Kidney epithelial cell (primary cell): ENCODE measurements at places on chromosomes 12 and 14. TPM values are rescaled to one million over a fixed set of nuclear protein-coding genes. Genes with fewer than 3 reads are reported as not detected.

Gene PIANP
- total RNA-seq, result 0.07 and 0.13 TPM in 2 replicates

Gene PRB2
- not detected in 2 replicates for total RNA-seq

DNA sequence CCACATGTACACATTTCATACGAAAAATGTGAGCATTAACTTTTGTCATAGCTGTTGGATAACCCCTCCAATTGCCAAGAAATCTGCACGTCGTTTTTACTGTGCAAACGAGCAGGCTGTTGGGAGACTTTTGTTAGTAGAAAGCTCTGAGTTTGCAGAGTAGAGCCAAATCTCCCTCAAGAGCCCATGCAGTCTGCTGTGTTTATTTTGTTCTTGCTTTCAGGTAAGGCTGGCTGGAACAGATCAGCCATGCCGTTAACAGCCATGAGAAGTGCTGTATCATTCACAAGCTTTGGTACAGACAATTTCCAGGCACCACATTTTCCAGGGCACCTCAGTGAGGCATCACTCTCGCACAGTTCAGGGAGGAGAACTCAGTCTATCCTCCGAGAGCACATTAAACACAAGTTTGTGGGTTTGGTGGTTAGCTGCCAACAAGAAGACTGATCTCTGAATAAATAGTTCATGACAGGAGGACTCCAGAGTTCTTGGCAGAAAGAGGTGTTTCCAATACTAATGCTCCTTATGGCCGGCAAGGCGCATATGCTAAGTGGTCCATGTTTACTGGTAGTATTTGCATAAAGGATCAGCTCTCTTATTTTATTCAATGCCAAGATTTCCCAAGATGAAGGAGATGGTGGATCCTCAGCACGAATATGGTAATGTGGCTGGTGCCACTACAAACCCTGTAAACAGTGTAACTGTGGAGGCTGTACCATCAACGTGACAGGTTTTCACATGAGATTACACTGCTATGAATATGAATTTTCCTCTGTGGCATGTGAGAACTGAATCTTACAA, 30.3 kb upstream of the PELI2 start:
- no peak for DNase-seq

DNA sequence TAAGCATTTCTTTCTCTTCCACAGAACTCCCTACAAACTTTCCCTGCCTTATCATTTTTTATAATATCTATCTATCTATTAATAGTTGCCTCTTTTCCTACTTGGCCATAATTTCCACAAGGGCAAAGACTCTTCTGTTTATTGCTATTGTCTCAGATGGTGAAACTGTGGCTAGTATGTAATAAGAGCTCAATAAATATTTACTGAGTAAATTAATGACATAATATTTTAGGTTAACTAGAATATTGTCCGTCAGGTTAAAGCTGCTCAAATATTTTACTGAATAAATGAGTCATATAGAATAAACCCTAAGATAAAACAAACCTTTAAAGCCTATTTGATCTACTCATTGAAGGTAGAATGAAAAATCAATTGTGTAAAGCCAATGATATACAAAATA, 240.5 kb downstream of the PPFIA2 start:
- DNase-seq, result no peak

DNA sequence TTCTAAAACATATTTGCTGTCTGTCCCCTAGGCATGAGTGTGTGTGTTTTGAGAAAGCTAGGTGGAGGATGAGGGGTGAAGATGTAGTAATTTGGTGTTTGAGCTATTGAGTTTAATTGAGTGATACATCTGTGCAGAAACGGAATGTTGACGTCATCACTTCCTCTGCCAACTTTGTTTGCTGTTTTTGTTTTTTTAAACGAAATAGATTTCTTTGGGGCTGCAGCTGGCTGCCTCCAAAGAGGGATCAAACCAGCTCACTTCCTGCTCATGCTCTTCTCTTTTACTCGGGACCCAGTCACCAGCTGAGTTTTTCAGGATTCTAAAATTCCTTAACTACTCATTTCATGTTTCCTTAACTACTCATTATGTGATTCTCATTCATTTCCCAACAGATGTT, 19.5 kb upstream of the CRACR2A start:
- DNase-seq, result no peak

GRCh38 chr14:105848570-105848969, 322.2 kb downstream of the TMEM121 start:
- DNase-seq, result no peak

DNA sequence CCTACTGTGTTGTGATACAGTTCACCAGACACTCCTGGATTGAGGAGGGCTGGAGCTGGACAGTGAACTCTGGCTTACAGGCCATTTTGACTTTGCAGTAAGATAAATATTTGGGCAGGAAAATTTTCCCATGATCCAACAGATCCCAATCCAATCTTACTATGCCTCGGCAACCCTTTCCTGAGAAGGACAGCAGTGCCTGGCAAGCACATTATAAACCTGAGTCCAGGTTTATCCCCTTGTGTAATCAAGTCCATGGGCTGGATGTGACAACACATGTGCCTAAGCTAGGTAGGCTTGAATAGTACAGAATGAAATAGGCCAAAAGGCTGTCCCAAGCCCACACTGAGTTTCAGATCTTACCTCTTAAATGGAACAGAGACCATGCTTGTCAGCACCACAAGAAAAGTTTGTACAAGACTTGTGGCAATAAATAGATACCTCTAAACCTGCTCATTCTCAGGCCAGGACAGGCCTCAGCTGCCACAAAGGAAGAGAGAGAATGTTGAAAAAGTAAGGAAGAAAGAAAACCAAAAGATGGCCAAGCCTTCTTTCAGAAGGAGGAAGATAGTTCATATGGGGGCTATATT, 34.9 kb downstream of the CREBL2 start:
- no peak for DNase-seq

GRCh38 chr14:81430235-81430634, 30.1 kb upstream of the STON2 start:
- DNase-seq, result no peak

- DNase-seq, result peak; percentile 88
Measured at GRCh38 chr12:65603438-65604351, 220.6 kb upstream of the HMGA2 start.

DNA sequence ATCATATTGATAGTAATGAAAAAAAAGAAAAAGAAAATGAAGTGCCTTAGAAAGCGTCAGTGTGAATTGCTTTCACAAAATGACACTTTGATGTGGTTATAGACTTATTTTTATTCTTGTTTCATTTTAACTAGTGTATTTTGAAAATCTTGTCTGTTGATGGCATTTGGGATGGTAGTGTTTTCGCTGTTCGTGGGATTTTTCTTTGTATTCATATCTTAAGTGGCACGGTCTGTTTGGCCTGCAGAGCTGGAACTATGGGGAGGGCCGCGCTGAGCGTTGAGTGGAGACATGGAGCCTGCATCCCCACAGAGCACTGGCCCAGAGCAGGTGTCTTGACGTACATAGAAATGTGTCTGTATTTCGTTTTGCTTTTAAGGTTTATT, 61.6 kb downstream of the WDR20 start:
- no peak for DNase-seq
